Muscle of arm (tissue), 14 donors: ENCODE measurements at places on chromosomes 7 and 10.

GRCh38 chr10:132875435-132875834 lies 66.9 kb downstream of the CFAP46 start:
- DNase-seq, result no peak

GRCh38 chr10:45280113-45280760 lies 35.2 kb downstream of the OR13A1 start:
- DNase-seq, result no peak

- peak; percentile 30 for DNase-seq
These were observed 49.1 kb downstream of the SLC37A3 start for GRCh38 chr7:140349144-140349771.

DNA sequence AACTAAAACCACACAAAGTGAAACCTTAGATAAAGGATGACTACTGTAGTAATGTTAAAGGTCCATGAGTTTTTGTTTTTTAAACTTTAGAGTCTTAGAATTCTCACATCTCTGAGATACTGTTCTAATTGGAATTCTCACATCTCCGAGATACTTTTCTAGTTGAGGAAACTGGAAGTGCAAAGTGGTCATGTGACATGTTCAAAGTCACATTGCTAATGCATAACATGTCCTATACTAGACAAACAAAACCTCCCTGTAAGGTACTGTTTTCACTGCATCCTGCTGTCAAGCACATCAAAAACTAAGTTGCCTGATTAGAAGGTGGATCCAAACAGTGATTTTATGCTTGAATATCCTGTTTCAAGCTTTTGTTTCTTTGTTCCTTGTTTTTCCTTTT lies 13.9 kb downstream of the TAX1BP1 start:
- DNase-seq, result no peak

DNA sequence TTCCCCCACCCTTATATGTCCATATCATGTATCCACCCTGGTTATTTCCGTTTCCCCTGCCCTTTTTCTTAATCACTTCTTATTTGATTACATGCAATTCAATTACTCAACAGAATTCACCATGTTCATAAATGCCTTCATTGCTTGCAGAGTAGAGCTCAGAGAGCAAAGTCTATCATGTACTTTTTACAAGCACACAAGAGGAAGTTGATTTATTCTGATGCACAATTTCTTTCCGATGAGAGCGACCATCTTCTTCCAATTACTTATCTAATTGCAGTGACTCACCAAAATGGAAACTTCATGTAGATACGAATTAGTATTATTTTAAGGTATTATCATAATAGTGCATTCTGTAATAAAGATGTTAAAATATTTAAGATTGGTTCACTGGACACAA lies 430.5 kb upstream of the KLF6 start:
- DNase-seq, result no peak

DNA sequence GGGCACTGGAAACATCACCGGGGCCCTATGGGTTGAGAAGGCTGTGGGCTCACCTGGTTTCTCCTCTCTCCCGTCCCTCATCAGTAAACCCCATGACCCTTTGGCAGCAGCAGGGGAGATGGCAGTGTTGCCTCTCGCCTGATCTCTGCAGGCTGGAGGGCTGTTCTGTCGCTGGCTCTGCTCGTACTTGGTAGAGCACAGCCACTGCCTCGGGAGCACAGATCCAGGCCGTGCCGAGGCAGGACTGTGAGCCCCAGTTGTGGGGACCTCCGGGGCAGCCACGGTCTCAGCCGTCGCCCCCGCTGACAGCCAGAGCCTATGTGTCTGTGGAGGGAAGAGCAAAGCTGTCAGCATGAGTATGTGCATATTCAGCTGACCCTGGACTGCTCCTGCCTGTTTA lies 94.9 kb downstream of the PTPRE start:
- DNase-seq, result no peak

DNA sequence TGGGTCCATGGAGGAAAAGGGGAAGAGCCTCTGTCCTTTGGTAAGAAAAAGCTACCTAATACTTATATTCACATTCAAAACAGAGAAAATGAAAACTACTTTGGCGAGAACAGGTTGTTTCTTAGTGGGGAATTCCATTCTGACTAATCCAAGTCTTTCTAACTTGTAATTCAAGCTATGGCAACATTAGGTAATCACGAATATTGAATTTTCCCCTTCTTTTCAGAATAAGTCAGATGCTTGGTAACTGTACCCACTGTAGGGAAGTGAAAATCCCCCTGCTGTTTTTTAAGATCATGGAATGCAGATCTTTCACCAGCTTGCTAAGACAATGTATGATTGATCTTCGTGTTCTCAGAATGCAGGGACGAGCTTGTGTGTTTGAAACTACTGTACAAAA lies 384.4 kb downstream of the TCERG1L start:
- no peak for DNase-seq

GRCh38 chr10:123993534-123994416 lies 99.6 kb downstream of the CHST15 start:
- no peak for DNase-seq

DNA sequence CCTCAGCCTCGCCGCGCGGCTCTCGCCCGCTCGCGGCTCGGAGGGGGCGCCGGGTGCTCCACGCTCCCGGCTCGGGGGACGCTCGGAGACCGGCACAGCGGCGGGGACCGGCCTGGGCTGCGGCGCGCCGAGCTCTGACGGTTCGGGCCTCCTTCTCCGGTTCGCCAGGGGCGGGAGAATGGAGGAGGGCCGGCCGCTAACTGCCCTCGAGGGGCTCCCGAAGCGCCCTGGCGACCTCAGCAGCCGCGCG lies 232 bp upstream of the GRID1 start:
- no peak for DNase-seq

DNA sequence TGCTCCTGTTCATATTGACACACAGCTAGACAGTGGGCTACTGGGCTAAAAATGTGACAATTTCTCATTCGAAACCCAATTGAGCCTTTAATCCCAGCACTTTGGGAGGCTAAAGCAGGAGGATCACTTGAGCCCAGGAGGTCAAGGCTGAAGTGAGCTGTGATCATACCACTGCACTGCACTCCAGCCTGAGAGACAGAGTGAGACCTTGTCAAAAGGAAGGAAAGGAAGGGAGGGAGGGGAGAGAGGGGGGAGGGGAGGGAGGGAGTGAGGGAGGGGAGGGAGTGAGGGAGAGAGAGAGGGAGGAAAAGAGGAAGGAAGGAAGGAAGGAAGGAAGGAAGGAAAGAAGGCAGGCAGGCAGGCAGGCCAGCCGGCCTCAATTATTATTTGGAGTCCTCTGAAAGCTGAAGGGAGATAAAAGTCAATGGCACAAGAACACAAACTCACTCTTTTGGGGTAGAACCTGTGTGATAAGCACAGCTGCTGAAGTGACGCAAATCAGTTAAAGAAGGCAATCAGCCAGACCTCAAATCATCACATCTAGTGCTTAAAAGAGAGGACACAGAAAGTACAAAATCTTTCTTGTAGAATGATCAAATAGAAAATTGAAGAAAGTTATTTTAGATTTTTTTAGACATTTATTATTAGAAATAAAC lies 98.1 kb downstream of the CCDC71L start:
- no peak for DNase-seq

- no peak for DNase-seq
These were observed 189.5 kb downstream of the ANKRD30A start for GRCh38 chr10:37314862-37315261.

GRCh38 chr7:37129035-37129425 lies 319.6 kb downstream of the ELMO1 start:
- no peak for DNase-seq

DNA sequence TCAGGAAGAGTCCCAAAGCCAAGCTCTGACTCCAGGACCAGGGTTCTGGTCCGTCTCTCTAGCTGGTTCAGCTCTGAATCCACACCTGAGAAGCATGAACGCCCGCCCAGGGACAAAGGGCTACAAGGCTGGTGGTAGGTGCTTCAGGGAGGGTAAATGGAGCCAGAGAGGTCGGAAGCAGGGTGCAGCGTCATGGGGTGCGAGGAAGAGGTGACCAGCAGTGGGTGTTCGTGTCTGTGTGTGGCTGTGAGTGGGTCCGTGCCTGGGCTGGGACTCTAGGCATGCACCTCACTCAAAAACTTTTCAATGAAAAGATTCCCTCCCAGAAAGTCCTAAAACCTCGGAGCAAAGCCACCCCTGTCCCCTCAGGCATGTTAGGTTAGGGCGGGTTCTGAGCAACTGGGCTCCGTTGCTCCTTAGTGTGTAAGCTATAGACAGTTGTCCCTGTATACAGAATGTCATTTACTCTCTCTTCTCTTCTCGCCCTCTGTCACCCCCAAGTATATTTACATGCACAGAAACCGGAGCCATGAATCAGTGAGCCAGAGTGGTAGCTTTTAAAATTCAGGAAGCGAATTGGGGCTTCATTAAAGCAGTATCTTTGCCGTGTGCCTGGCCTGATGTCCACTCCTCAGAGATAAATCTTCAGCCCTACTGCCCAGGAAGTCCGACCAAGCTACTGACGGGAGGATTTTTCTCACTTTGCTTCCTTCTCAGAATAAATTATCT lies 12.3 kb upstream of the GATA3 start:
- no peak for DNase-seq

DNA sequence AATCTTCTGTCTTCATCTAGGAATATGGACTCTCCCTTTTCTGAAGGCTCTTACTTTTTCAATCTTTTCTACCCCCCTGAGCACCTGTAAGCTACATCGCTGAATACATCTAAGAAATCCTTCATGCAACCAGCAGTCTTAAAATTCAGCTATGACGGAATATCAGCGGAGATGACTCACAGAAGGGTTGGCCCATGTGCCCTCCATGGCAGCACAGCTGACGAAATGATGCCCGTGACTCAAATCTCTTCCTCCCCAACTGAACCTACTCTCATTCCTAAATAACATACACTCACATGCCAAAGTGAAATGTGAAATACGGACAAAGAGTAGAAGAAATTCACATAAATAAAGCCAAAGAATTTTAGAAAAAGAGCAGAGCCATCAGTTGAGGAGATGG lies 30.3 kb upstream of the NCAPG2 start:
- no peak for DNase-seq

DNA sequence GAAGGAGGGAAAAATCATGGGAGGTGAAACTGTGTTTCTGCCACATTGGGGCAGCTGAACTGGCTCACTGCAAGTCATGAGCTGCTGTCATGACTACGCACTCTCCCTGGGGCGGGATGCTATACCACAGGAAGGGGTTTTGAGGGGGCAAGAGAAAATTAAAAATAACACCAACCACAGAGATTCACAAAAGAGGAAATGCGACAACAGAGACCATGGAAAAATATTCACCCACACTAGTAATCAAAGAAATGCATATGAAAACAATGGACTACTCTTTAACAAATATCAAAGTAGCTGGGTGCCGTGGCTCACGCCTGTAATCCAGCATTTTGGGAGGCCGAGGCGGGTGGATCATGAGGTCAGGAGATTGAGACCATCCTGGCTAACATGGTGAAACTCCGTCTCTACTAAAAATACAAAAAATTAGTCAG lies 65.2 kb upstream of the TM9SF3 start:
- no peak for DNase-seq

DNA sequence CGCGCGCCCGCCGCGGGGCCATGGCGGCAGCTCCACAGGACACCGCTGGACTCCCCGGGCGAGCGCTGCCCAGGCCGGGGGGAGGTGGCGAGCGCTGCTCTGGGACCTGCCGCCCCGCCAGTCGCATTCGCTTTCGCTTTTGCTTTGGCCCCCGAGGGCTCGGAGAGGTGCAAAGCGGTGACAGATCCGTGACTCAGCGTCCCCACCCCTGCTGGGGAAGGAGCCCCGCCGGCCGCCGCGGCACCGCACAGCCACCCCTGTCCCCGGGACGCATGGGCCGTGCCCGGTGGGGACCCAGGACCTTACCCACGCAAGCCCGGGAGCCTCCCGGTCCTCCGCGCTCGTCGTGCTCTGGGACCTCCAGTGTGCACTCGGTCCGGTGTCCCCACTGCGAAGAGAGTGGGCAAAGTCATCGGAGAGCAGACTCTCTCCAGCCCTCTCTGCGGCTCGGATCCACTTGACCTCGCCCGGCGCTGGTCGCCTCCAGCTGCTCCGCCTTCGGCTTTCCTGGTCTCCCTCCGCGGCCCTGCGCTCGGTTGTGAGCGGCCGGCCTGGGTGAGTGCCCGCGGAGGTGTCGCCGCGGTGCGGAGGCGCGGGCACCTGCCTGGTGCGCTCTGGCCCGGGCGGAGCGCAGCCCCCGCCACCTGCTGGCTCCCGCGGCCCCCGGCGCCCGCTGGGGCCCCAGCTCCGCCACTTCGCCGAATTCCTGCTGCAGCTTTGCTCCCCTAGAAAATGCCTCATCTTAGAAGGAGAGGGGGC lies at the start of gene IL15RA:
IL15RA (minus strand) TSS at position 73 of the 759 bp plus-strand sequence; CDS start at position 22, 51 bp downstream.
- peak; percentile 48 for DNase-seq
